ENCODE measurements at places on chromosomes 6 and 20.

GRCh38 chr6:139639507-139639906 is 265.1 kb upstream of the CITED2 start:
- DNase-seq: no peak

- DNase-seq: peak; percentile 19
Observed at GRCh38 chr6:33654831-33655554, 33.9 kb downstream of the ITPR3 start.

- peak; percentile 82 for DNase-seq
Observed at GRCh38 chr20:56628873-56629463, at the start of gene TFAP2C. TFAP2C (plus strand) TSS chr20:56629306; CDS start chr20:56629545, 239 bp downstream.

DNA sequence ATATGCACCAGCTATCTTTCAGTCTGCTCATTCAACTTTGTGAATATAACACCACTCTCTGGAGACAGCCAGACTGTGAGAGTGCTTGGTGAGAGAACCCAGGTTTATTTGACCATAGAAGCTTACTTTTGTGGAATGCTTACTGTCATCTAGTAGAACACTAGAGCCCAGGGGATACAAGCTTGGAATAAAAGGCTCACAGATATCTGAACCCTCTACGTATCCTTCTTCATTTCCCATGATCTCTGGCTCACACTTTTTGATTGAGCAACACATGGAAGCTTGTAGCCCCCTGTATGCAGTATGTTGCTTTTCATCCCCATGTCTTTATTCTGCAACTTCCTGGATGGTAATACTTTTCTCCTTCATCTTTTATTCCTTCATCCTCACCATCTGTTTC is 835.3 kb upstream of the CITED2 start:
- DNase-seq: no peak

GRCh38 chr6:35352735-35353134 is 10.4 kb downstream of the PPARD start:
- DNase-seq: no peak

Measured in fibroblast of skin of back (primary cell).